ENCODE measurements at places on chromosomes 2 and 18.

DNA sequence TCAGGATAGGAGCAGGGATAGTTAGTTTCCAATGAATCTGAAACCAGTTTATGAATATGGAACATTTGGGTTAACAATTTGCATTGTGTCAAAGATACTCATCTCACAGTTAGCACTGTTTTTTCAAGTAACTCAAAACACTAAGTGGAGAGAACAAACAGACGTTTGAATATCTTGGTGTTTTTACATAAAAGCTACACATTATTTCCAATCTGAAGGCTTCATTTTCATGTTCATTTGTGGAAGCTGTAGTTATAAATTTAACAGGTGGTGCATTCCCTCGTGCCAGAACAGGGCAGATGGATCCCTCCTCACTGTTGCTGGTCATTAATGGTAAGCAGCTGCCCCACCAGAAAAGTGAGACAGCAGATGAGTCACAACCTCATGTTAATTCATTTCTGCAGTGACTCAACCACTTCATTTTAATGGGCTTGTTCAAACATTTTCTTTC lies 286.9 kb downstream of the TMX3 start:
- DNase-seq: no peak

GRCh38 chr18:74370115-74370514 lies 54.5 kb downstream of the C18orf63 start:
- no peak for DNase-seq

DNA sequence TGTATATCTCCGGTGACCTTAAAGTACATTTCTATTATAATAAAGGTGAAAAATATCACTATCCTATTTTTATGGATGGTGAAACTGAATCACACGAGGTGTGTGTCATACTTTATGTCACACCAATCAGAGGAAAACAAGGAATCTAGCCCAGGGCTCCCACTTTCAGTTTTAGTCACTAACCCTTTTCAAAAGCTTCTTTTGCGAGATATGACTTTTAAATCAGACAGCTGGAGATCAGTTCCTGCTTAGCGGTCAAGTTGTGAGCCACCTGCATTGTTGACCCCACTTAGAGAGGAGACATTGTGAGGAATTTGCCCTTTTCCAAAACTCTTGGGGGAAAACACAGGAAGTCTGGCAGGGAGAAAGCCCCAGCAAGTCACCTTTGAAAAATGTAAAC lies 70.5 kb downstream of the CPS1 start:
- DNase-seq: no peak

GRCh38 chr2:122390406-122390805 lies 635.0 kb downstream of the TSN start:
- DNase-seq: no peak

- peak; percentile 75 for DNase-seq
Observed at GRCh38 chr2:233350708-233351107, 3.6 kb upstream of the DGKD start.

DNA sequence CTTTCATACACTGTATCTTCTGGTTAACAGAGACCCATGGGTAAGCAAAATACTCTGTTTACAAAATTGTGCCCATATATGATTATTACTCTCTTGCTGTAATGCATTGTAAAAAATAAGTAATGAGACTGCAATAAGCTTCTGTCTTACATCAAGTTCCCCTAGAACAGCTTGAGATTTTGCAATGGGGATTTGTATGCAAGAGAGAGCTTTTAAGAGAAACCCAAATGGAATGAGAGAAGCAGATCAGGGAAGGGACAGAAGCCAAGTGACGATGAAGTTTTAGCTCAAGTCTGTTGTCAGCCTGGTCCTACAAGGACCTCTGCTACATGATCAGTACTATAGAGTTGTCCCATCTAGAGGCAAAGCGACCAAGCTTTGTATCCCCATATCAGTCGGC lies 218.1 kb upstream of the VWC2L start:
- DNase-seq: no peak

- no peak for DNase-seq
Observed at GRCh38 chr18:72672364-72673184, 128.4 kb upstream of the CBLN2 start.

DNA sequence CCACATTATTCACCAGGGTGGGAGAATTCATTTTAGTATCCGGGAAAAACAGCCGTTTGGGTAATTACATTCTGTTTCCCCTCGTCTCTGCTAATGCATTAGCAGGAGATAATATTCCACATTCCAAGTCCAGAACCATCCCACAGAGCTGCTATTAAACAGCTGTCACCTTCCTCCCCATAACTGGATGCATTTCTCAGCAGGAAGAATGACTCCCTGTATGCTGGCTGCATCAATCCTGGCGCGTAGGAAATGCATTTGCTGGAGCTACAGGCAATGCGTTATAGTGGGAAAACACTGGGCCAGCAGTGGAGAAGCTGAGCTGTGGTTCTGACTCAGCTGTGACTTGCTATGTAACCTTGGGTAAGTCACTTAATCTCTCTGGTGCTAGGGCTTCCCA lies 246.0 kb downstream of the CLIP4 start:
- no peak for DNase-seq

- no peak for DNase-seq
Observed at GRCh38 chr2:136059036-136059472, 58.9 kb downstream of the CXCR4 start.

- no peak for DNase-seq
Observed at GRCh38 chr18:10252952-10253705, 201.3 kb upstream of the APCDD1 start.

DNA sequence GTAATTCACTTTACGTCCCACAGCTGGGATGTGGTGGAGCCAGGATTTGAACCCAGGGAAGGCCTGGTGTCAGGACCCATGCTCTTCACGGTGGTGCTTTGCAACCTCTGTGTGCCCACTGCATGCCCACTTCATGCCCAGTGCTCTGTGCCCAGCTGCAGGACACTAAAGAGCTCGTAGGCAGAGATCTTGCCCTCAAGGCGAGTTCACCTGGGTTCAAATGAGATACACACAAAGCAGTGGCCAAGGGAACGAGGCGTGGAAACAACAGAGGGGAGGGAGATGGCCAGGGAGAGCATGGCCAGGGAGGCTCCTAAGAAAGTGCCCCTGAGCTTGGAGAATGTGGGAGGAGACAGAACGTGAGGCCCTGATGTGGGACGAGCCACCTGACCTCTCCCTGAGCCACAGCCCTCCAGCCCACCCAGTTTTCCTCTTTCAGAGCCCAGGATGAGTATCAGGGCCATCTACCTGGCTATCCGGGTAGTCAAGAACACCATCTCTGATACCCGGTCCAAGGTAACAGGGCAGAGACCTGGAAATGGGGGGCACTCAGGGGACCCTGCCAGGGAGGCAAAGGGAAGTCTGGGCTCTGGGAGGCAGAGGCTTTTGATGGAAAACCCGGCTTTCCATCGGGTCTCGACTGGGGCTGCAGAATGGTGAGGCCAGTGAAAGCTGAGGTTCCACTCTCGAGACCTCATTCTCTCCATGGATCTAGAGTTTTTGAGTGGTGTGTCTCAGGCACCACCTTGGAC lies 20.4 kb downstream of the MROH2A start:
- no peak for DNase-seq

DNA sequence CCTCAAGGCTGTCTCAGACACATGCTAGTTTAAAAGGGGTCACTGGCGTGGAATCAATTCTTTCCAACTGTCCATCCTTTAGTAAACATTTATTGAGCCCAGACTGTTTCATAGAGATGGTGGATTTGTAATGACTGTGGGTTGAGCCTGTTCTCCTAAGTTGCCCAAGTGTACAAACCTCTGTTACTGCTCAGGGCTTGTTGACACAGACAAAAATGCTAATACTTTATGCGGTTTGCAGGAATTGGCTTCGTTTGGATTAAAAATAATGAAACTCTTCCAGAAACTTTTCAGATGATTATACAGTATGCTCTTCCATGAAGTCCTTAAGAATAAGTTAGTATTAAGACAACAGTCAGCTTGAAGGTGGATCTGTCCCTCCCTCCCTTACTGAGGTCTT lies 83.6 kb upstream of the MGAT5 start:
- no peak for DNase-seq

DNA sequence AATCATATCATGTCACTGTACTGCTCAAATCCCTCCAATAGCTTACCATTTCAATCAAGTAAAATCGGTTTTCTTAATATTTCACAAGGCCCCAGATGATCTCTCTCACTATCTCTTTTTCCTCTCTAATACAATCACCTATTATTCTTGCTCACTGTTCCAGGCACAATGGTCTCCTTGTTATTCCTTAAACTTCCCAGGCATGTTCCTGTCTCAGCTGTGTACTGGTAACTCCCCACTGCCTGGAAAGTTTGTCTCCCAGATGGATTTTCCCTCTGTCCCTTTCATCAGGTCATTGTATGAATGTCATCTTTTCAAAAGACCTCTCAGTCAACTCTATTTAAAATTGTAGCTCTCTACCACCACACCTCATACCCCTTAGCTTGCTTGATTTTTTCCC lies 30.7 kb upstream of the FANCL start:
- DNase-seq: no peak

DNA sequence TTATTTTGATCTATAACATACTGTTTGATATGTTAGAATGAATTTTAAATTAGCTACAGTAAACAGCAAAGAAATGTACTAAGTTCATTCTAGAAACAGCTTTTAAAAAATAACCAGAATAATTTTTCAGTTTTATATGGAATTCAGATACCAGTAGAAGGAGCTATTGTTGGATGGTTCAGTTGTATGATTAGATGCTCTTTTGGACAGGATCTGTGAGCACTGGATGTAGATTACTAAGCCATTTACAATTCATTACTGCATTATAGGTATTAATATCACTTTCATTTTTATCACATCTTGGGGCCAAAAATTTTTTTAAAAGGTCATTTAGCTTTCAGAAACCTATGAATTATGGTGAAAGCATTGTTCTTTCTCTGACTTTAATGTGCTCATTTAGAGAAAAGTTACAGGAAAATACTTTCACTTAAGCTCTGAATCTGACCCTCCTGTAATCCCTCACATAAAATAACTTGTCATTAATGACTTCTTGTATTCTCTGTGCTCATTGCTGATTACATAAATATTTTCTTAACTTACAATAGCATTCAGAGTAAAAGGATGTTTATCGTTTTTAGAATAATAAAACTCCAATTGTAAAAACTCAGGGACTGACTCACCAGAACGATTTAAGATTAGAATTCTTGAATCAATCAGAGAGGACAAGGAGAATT lies 750.2 kb downstream of the SLC4A3 start:
- DNase-seq: no peak

DNA sequence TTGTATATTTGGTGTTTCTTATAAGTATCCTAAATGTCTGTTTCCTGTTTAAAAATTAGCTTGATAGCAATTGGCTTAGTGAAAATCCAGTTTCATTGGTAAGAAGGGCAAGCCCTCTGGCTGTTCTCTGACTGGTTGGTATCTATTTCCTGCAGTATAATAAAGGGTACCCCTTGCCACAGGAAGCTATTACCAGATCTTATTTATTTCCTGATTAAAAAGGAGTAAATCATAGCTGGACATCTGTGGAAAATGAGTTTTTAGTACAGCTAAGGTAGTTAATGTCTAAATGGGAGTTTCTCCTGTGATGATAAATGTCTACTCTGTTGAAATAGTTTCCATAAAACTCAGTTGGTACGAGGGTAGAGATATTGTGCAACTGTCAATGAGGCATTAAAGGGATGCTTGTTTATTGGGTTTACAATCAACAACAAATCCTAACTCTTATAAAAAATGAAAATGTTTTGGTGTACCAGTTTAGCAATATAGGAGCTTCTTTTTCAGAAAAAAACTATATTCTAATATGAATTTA lies 58.7 kb downstream of the FASTKD2 start:
- DNase-seq: no peak

DNA sequence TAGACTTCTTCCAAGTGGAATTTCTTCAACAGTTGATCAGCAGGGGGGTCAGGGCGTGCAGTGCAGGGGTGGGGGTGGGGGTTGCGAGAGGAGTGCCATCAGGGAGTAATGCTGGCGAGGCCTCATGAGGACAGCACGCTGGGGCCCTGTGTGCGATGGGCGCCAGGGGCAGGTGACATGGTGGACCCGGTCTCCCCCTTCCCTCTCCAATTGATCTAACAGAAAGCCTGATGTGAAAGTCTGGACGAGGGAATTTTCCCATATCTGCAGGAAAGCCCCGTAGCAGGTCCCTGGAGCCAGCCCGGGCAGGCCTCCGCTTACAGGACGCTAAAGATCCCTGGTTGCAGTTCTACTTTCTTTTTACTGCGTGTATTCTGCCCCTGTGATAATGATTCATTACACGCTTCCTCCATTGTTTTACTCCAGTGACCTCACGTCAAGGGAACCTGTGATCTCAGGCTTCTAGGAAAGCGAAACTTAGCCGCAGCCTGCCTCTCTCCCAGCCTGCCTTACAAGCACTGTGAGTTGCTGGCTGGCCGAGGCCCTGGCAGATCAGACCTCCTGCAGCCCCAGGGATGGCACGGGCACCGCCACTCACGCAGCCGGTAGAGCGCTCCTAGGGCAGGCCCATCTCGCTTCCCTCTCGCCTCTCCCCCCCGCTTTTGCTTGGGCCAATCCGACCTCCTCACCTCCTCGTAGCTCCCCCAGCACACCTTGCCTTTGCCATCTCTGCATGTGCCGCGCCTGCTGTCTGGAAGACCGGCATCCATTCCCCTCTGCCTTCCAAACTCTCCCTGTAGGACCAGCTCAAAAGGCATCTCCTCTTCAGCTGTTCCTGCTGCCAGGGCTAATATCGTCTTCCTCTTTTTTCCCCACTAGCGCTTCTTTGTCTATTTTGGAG lies 19.2 kb downstream of the NEURL3 start:
- peak; percentile 92 for DNase-seq

DNA sequence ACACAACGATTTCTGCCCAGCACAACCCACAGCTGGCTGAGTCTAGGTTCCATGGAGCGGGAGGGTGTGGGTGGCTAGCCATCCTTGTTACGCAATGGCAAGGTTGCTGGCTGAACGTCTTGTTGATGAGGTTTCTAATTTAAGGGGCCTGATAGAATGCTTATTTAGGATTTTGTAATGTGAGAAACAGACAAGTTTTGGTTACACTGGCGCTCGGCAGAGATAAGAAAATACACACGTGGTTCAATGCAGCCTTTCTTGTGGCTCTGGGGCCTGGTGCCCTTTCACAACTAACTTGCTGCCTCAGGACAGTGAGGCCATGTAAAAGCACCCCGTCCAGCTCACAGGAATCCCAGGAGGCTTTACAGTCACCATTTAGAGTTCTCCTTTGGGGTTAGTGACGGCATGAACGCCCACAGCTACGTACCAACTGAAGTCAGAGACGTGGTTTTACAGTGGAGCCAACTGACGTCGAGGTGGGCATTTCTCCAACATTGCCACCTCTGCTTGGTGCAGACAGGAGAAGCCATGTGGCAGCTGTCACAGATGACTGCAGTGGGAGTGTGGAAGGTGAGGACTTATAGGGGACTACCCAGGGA lies 29.7 kb upstream of the PIEZO2 start:
- DNase-seq: no peak
